M059J (cell line): ENCODE measurements at places on chromosomes 6 and 20. TPM values are rescaled to one million over a fixed set of nuclear protein-coding genes. Genes with fewer than 3 reads are reported as not detected.

- no peak for DNase-seq
Observed at GRCh38 chr6:33324125-33324524, 6.6 kb upstream of the ZBTB22 start.

DNA sequence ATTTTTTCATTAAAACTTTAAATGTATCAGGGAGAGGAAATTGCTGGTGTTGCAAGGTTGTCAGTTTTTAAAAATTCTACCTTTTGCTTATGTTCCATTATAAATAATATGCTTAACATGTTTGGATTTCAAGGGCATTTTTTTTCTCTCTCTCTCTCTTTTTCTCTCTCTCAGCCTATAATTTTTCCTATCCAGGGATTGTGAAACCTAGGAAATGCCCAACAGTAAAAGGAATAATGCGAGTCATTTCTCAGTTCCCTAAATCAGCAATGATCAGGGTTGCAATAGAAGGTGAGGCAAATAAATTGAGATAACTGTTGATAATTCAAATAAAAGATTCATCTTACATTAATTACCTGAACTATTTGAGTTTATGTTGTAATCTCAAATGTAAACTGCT lies 53.2 kb upstream of the IFNGR1 start:
- no peak for DNase-seq

DNPH1 gene
- total RNA-seq: 19.3 and 24.3 TPM in 2 replicates

DNA sequence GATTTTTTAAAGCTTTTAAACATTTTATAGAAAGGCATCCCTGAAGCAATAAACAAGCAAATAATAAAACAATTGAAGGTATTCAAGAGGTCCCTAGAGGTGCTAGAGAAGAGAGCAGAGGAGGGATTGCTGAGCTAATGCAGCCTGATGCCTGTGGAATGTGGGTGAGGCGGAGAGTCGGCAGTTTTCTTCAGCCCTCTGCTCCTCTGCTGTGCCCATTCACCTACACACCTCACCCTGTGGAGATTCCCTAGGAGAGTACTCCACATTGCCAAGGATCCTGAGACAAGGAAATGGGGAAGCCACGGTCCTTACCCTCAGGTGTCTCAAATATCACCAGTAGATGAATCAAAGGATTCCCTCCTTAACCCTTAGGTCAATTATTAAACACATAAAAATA lies 199.8 kb upstream of the POU3F2 start:
- DNase-seq: peak; percentile 31

GRCh38 chr20:21064924-21065323 lies 41.2 kb downstream of the LINC00237 start:
- DNase-seq: no peak

GTSF1L gene
- not detected in 2 replicates for total RNA-seq

GRCh38 chr6:135191508-135192255 lies 10.6 kb downstream of the MYB start:
- DNase-seq: no peak

DNA sequence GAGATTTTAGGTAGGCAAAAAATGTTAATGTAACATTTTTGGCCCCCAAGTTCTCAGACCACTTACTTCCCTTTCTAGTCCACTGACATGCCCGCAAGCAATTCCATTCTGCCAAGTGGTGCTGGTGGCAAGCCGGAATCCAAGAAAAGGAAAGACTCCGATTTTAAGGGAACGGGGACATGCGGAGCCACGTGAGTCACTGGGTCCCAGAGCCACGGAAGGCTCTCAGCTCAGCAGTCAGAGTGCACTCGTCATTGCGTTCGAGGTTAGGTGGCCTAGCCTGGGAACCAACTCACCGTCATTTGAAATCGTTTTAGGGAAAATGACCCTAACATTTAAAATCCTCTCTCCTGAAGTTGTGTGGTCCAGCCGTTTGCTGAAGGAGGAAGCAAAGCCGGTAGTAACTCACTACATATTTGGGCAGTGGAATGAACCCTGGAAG lies 711 bp upstream of the SIRT5 start:
- peak; percentile 72 for DNase-seq

GRCh38 chr6:134178161-134179044 lies 126.0 kb upstream of the SLC2A12 start:
- DNase-seq: peak; percentile 98

LPA gene
- not detected in 2 replicates for total RNA-seq

PRR18 gene
- not detected in 2 replicates for total RNA-seq

MLN gene
- total RNA-seq: not detected in 2 replicates

GLP1R gene
- total RNA-seq: not detected in 2 replicates

GRCh38 chr6:132812255-132812732 lies 2.1 kb upstream of the RPS12 start:
- peak; percentile 54 for DNase-seq

DNA sequence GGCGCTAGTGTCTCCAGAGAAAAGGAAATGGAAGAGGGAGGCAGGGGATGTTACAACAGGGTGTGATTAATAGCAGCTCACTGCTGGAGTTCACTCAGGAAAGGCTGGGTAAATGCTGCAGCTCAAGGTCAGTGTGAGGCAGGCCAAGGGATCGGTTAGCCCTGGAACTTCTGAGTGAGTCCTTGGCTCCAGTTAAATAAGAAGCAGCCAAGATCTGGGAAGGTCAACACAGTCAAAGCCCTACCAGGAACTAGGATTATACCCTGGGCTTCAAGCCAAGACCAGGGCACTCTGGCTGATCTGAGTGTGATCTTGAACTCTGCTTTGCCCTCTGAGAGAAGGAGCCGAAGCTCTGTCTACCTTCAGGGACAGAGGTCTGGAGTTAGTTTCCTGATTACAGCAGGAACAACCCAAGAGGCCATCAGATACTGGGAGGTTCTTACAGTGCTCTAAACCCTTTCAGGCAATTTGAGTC lies 44.3 kb downstream of the TPD52L1 start:
- DNase-seq: peak; percentile 93

DNA sequence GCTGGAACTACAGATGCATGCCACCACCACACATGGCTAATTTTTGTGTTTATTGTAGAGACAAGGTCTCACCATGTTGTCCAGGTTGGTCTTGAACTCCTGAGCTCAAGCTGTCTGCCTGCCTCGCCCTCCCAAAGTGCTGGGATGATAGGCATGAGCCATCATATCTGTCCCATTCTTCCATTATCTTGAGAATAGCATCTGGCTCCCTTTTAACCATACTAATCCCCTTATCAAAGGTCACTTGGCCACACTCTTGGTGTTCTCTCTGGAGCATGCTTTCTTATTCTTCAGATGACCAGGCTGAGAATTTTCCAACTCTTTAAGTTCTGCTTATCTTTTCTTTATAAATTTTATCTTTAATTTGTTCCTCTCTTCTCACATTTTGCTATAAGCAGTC lies 15.9 kb upstream of the TRERF1 start:
- no peak for DNase-seq

DNA sequence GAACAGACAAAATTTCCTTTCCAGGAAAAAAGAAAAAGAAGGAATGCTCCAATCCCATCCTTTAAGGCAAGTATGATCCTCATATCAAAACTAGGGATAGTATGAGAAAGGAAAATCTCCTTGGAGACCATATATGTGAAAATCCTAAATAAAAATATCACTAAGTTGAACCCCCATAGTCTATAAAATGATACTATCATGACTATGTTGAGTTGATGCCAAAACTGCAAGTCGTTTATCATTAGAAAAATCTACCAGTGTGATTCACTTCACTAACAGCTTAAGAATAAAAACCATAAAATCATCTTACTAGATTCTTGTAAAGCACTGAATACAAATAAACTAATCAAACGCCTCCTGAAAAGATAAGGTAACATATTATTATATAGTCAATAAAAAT lies 76.6 kb upstream of the STXBP5 start:
- DNase-seq: peak; percentile 67

DNA sequence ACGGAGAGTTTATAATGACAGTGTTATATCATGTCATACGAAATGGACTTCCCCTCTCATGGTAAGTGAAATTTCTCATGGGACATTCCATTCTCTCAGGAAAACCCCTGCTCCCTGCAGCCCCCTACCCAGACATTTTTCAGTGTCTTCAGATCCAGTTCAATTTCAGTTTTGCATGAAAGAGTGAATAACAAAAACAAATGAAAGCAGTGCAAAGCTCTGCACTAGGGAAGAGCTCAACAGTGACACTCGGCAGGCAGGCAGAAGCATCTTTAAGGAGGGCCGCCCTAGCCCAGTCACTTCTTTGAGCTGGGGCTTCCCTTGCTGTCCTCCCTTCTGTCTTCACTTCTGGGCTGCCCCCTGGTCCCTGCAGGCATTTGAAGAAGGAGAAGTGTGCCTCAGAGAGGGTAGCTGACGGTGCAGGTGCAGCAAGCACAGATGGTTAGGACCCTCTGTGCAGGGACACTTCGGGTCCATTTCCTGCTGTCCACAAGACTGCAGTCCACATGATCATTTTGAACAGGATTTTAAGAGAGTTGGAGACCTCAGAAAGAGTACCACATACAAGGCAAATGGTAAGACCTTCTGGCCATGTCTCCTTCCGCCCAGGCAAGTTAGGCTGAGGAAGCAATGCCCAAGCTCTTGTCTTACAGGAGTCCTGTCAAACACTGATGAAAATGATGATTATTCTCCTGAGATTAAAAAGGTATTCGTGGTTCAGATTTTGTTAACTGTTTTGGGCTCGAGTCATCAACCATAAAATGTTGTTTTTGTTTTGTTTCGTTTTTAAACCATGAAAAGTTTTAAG lies 5.4 kb upstream of the DUSP22 start:
- no peak for DNase-seq

GRCh38 chr20:14214046-14214445 lies 123.4 kb downstream of the FLRT3 start:
- DNase-seq: no peak

- DNase-seq: peak; percentile 98
Observed at GRCh38 chr20:51335329-51335841, 207.1 kb downstream of the NFATC2 start.
